ENCODE measurements at places on chromosomes 3 and 15.

DNA sequence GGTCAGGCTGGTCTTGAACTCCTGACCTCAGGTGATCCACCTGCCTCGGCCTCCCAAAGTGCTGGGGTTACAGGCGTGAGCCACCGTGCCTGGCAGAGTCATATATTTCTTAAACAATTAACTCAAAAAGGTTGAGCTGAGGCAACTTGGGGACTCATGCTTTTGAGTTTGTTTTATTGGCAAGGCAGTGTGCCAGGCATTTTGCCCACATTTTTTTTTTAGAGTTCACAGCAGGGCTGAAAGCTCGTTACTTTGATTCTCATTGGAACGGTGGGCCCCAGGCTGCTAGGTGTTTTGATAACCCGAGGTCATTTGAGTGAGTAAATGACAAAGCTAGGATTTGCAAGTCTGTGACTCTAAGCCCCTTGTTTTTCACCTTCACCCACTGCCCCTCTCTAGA, 76.2 kb downstream of the CCK start:
- DNase-seq: no peak

DNA sequence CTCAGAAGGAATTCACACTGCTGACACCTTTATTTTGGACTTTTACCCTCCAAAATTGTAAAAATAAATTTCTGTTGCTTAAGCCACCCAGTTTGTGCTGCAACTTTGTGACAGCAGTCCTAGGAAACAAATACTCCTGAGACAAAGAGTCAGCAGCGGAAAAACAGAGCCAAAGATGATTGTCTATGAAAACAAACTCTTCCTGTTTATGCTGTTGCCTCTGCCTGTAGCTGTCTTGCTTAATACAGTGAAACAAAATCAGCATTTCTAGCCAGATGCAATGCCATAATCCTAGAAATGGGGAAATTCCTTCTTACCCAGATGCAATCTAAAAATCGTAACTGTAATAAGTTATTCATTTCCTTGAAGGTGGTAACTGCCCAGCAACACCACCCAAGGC, 387.5 kb upstream of the ATP11B start:
- DNase-seq: no peak

GRCh38 chr3:37859908-37860199, 1.8 kb upstream of the CTDSPL start:
- no peak for DNase-seq

- no peak for DNase-seq
These were observed 27.1 kb downstream of the RPSA start for GRCh38 chr3:39433642-39434041.

- DNase-seq: no peak
These were observed 141.2 kb downstream of the SERPINI1 start for GRCh38 chr3:167876620-167877281.

DNA sequence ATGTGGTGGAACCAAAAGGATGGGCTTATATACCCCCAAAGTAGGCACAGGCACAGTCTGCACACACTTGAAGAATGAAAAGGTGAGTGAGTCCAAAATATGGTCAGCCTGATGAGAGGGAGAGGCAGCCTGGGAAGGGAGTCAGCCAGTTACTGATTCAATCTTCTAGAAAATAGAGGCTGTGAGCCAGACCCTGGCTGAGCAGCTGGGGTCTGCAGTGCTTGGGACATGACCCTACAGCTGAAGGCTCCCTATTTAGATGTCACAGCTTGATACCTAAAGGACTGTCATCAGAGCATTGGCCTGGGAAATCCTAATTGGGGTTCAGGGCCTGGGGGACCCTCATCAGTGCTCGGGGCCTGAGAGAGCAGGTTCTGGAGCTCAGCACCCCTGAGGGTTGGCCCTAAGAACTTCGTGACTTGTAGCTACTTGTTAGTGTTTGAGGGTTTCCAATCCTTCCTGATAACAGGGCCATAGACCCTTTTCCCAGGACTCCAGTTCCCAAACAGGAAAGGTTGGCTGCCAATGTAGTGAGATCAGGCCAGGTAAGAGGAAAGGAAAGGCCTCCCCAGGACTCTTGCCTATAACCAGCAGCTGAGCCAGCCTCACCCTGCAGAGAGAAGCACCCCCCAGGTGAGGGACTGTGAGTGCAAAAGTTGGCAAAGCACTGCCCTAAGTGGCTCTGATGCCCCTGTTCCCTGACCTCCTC, 54.7 kb upstream of the SLCO2A1 start:
- no peak for DNase-seq

- no peak for DNase-seq
These were observed 9.9 kb downstream of the GPR15 start for GRCh38 chr3:98541695-98542094.

DNA sequence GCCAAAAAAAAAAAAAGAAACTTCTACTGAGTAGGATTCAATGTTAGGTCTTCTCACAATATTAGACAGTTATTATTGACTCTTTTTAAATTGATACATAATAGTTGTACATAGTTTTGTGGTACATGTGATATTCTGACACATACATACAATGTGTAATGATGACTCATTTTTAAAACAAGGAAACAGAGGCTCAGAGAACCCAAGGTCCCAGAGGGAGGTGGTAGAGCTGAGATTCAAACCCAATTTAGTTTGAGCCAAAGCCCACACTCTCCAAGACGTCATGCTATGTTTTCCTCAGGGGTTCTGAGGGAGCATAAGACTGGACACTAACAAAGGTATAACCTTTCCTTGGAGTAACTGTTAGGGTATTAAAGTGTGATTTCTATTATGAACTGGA, 40.6 kb downstream of the MYO5C start:
- no peak for DNase-seq

DNA sequence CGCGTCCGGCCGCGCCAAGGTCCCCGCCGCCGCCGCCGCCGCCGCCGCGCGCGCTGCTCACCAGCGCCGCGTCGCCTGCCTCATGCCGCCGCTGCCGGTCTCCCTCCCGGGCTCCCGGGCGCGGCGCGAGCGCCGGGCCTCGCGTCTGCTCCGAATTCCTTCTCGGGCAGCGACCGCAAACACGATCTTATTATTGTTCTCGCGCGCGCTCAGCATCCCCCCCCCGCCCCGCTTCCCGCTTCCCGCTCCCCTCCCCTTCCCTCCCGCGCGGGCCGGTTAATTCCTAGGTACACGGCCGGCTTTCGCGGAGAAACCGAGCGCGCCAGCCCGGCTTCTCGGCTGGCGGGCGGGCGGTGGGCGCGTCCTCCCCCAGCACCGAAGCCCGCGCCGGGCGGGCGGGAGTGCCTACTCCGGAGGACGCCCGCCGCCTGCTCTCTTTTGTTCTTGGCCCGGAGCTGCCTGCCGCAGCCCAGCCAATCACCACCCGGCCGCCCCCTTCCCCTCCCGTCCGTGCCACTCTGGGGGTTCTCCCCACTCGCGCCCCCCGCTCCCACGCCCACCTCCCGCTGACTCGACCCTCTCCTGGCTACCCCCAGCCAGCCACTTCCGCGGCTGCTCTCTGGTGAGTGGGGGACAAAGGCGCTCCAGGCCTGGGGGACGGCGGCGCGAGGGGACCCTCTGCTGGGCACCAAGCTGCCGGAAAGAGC, at the start of gene HDGFL3:
TSS of gene HDGFL3 (minus strand) at position 164 of the 707 bp plus-strand sequence. CDS start 409 bp downstream, outside the sequence.
- DNase-seq: no peak

- no peak for DNase-seq
These were observed 12.6 kb downstream of the ATP2C1 start for GRCh38 chr3:130906374-130906995.

DNA sequence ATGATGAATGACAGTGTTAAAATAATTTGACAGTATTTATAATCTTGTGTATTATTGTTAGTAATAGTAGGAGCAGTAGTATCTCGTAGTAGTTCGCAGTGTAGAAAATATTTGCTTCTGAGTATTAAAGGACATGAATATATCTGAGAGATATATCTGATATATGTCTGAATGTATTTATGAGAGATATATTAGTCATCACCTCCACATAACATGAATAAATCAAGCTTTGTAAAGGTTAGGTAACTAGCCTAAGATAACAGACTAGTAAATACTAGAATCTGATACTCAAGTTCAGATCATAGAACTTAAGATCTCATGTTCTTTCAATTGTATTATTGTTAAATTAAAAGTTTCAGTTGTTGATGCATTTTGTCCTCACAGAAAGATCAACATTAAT, 130.5 kb downstream of the UBE2E2 start:
- no peak for DNase-seq

DNA sequence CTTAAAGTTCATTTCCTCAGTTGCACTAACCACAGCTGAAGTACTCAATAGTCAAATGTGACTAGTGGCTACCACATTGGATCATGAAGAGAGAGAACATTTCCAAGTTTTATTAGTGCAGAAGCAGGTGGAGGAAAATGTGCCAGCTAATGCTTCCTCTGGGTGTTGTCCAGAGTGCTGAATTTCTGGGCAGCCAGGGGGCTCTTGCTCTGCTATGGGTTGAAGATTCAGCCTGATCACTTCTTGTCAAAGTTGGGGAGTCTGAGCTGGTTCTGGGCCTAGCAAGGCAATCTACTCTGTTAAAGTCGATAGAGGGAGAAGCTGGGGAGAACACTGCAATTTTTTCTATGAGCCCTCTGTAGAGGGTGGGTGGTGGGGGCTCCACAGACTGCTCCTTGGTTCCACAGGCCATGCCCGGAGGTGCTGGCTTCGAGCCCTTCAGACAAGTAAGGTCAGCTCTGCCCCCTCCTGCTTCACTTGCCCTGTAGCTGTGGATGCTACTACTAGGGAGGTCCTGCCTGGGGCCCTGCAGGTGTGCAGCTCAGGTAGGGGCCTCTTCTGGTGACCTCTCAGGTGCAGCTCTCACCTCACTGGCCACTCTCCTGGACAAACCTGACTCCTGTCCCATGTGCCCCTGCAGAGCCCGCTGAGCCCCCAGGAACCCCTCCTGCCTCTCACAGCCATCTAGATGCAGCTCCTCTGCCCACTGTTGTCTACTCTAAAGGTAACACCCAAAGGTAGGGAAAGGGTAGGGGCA, 8.2 kb downstream of the ALG3 start:
- no peak for DNase-seq

GRCh38 chr3:72346526-72346926, 501.7 kb downstream of the SHQ1 start:
- no peak for DNase-seq

GRCh38 chr15:29774900-29775299, 47.4 kb downstream of the TJP1 start:
- DNase-seq: no peak

DNA sequence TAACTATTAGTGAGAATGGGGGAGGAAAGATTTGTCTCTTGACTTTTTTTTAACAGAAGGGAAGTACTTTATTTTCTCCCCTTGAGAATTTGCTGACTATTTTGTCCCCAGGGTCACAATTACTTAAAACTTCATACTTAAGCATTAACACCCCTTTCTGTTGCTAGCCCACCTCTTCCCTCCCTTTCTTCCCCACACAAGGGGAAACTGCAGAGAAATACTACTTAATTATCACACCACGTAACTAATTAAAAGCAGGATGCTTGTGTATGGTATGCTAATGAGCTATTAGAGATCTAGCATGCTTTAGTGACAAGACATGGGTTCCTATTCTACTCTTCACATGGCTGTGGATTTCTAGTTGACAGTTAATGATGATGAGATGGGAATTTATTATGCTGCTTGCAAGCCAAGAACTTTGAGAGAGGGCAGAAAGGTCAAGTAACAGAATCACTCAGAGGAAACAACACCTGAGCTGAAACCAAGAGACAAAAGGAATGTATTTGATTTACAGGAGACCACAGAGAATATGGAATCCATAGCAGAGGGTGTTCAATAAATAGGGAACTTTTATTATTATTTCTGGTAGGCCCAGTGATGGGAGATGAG, 179.2 kb downstream of the LSAMP start:
- DNase-seq: no peak

DNA sequence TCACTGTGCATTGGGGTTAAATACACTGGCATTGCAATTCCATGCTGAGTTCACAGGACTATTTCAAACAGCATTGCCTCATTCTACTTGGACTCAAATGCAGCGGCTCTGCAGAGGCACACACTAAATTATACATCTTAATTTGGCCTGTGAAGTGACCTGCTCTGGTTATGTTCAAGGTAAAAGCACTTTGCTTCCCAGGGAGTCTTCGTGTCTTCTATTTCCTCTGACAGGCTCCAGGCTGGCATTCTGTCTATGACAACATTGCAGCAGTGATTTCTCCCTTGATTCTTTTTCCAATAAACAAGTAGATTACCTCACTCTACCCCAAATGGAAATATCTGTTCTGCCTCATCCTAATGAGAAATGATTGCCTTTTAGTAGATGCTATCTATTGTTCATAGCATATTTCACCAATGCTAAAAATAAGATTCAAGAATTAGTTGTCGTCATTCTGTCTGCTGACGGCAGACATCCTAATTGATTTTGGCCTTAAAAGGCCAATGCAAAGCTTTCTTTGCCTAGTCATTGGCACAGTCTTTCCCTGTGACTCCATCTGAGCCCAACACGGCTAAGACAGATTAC, 33.8 kb downstream of the FMN1 start:
- no peak for DNase-seq

DNA sequence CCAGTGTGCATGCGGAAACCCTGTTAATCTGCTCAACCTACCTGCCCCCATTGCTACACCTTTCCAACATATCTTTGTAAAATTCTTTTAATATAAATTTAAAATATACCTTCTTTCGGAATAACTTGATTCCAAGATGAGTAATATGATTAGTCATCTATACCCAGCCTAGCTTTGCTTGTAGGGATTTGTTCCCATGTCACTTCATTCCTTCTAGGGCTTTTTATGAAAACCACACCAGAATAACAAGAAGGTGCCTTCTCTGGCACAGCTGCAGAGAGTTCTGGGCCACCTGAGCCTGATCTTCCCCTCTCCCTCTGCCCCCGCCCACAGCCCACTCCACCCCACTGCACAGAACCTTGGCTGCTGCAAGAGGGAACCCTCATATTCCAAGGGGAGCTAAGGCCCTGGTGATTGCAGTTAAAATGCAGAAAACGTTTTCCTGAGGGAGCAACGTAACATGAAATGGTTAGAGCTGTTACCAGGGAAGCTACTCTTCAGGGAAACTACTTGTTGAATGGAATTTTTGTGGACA, 38.6 kb upstream of the HACD2 start:
- no peak for DNase-seq

- no peak for DNase-seq
These were observed 346.6 kb downstream of the ZBTB20 start for GRCh38 chr3:114800272-114801031.

DNA sequence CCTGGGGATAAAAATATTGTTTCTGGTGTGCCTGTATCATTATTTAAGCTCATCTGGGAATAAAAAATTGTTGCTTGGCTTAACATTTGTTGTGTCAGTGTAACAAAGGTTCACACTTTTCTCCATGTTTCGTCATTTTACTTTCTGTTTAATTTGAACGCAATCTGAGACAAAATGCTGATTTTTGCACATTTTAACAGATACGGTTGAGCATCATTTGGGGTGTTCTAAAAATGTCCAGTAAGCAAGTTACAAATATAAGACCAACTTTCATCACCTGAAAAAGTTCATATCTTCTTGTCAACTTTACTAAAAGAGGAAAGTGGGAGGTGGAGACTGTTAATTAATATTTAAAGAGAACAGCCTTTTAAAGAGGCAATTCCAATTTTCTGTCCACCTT, 134.8 kb upstream of the CNTN4 start:
- no peak for DNase-seq

GRCh38 chr3:133460809-133461208, 61.0 kb downstream of the BFSP2 start:
- DNase-seq: no peak

- DNase-seq: no peak
These were observed 57.0 kb downstream of the BOC start for GRCh38 chr3:113268311-113268710.

- DNase-seq: no peak
These were observed at the start of gene RGMA for GRCh38 chr15:93088981-93089726. Gene RGMA, minus strand, starts transcription at chr15:93089211. Its CDS starts 279 bp downstream, at chr15:93088932.

Measured in stimulated activated CD4-positive, alpha-beta T cell treated with anti-CD3 and anti-CD28 coated beads, Interleukin-1b, Interleukin-23, amount 100 ng/mL, for 1 hour (primary cell).